ENCODE measurements at places on chromosomes 13 and 19.

- no peak for DNase-seq
Measured at GRCh38 chr13:47665043-47665442, 336.0 kb downstream of the SUCLA2 start.

DNA sequence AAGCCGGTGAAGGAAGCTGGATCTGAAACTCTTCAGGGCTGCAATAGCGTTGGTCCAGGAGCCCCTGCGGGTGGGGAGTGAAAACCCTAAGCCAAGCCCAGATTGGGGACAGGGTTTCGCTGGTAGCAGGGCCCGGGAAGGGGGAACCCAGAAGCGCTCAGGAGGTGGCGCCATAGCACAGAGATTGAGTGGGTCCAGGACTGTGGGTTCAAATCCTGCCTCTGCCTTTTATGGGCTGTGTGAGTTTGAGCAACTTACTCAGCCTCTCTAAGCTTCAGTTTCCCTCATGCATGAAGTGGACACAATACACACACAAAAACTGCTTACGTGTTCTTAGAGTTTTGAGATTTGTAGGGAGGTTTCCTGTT, 8.3 kb upstream of the SYCN start:
- no peak for DNase-seq

DNA sequence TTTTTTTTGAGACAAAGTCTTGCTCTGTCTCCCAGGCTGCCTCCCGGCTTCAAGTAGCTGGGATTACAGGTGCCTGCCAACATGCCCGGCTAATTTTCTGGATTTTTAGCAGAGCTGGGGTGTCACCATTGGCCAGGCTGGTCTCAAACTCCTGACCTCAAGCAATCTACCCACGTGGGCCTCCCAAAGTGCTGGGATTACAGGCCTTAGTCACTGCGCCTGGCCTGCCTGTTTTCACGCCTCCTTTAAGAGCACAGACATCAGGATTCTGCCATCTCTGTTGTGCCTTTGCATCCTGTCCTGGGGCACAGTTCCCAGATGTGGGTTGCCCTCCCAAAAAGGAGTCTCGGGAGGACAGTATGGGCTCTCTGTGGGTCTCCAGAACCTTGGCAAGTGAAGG, 2.5 kb upstream of the PRAM1 start:
- no peak for DNase-seq

DNA sequence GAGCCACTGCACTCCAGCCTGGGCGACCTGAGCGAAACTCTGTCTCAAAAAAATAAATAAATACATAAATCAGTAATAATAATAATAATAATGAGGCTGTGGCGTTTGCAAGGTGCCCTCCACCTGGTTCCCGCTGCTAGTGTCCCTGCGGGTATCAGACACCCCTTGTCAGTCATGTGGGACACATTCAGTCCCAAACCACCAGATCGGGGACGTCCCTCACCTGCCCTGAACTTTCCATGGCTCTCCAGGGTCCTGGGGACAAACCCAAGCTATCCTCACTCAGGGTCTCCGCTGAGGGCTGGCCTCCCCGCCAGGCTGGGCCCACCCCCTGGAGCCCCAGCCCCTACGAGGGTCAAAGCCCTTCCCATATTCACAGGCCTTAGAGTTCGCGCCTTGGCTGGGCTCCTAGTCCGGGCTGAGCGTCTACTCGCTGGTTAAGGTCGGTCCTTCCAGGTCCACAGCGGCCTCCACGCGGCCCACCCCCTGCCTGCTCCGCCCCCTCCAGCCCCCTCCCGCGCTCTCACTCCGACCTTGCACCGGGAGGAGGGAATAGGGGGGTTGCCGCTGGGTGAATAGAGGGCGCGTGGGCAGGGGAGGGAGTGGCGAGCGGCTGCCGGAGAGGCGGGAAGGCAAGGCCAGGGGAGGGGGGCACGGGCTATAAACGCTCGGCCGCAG, 349 bp upstream of the KISS1R start:
- DNase-seq, result no peak

DNA sequence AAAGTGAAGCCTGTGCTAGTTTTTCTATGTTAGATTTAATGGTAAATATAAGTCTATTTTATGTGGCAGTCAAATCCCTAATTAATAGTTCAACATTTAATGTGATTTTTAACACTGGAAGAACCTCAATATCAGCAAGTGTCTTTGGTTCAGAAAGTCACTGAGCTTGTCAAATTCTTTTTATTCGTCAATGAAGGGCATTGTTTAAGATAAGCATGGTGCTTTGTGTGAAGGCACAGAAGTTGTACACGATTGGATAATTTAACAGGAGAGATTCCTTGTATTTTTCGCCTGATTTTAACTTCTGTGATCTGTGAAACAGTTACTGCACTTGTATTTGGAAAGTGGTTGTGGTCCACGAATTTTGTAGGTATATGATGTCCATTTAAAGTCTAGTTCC, 30.2 kb upstream of the RB1 start:
- DNase-seq, result no peak

- DNase-seq, result no peak
Measured at GRCh38 chr13:20431080-20431479, 94.6 kb downstream of the CRYL1 start.

DNA sequence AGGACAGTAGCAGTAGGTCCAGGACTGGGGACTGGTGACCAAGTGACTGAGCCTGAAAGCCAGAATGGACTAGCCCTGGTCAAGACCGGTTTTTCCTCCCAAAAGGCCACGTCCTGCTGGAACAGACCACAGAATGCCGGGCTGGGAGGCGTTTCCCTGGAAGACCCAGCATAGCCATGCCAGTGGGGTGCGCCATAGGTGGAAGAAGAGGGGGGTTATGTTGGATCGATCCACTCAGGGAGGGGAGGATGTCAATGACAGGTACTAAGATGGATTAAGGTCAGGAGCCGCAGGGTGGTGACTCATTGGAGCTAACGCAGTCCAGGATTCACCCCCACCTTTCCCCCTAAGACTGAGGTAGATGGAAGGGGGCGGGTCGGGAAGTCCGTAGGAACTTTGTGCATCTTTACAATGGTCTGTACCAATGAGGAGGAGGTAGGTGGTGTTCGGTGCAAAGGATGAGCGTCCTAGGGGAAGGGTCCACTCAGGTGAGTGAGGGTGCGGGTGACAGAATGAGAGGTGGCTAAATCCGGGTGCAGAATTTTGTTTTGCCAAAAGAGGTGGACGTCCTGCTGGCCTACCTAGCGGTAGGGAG, 21.0 kb downstream of the VASP start:
- no peak for DNase-seq

- no peak for DNase-seq
Measured at GRCh38 chr19:695352-695949, at the start of gene PRSS57. PRSS57 (minus strand) TSS chr19:695452; CDS start chr19:695430, 22 bp downstream.

- DNase-seq, result no peak
Measured at GRCh38 chr19:4369888-4370260, 26.5 kb downstream of the MPND start.

DNA sequence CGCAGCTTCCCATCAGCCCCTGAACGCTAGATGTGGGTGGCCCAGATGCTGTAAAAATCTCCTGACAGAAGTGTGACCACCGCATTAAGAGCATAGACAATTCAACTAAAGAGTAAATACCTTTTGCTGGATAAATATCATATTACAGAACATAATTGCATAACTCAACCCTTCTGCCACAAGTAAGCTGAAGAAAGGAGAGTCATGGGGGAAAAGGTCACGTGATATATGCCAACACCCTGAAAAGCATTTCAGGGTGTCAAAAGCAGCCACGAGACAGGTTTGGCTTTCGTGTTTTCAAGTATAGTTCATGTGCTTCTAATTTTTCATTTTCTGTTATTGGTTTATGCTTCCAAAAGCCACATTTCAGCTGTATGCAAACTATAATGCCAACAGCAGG, 71.3 kb downstream of the LHFPL6 start:
- peak; percentile 3 for DNase-seq

- DNase-seq, result no peak
Measured at GRCh38 chr13:76846363-76846762, 39.8 kb downstream of the KCTD12 start.

- no peak for DNase-seq
Measured at GRCh38 chr13:97338571-97338970, 95.4 kb upstream of the RAP2A start.

- no peak for DNase-seq
Measured at GRCh38 chr19:55592391-55593090, 6.8 kb downstream of the FIZ1 start.

DNA sequence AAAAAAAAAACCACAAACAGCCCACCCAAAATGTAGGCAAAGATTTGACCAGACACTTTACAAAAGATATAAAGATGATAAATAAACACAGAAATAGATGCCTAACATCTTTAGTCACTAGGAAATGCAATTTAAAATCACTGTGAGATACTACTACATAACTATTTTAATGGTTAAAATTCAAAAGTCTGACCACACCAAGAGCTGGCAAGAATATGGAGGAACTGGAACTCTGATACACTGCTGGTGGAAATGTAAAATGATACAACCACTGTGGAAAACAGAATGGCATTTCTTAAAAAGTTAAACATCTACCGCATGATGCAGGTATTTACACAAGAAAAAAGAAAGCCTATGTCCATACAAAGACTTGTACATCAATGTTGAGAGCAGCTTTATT, 26.8 kb downstream of the VWA8 start:
- no peak for DNase-seq

DNA sequence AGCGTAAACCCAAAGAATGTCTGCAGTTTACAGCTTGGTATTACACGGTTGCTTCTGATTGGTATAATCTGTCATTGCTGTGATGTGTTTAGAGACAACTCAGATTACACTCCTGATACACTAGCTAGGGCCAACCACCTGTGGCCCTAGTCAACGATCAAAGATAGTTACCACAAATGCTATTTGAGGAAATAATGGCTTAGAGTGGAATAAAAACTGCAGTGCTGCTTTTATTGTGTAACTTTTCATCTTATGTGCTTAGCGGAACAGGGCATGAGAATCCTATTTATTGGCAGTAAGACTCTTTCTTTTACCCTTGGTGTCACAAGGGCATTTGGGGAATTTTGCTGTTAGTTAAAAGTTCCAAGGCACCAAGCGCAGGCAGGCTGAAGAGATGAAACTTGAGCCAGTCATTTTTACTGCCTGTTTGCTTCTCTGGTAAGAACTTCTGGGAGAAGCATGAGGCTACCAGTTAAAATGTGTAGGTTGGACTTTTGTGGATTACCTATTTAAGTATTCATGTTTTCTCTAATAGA, 363.3 kb downstream of the KCNRG start:
- DNase-seq, result no peak

GRCh38 chr19:37997911-37998344, 90.9 kb downstream of the SIPA1L3 start:
- DNase-seq, result no peak

DNA sequence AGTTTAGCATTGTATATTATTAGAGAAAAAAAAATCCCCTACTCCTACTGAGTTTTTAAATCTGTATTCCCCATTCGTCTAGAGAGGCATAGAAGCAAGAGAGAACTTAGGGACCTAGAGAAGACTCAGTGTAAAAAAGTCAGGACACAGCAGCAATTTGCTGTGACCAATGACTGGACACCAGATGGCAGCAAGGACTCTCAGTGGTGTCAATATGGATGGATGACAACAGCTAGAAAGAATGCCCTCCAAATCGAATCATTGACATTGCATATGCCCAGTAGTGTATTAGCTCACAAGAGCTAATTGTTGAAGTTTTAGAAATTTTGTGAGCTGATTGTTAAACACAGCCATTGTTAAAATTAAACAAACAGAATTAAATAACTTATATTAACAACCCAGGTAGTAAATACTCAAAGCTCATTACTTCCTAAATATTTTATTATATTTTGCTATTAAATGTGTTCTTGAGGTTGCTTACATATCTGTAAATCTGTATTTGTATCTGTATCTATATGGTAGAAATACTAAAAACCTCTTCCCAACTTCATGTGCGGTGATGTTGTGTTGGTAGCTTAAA, 43.9 kb downstream of the SIAH3 start:
- DNase-seq, result peak; percentile 23

DNA sequence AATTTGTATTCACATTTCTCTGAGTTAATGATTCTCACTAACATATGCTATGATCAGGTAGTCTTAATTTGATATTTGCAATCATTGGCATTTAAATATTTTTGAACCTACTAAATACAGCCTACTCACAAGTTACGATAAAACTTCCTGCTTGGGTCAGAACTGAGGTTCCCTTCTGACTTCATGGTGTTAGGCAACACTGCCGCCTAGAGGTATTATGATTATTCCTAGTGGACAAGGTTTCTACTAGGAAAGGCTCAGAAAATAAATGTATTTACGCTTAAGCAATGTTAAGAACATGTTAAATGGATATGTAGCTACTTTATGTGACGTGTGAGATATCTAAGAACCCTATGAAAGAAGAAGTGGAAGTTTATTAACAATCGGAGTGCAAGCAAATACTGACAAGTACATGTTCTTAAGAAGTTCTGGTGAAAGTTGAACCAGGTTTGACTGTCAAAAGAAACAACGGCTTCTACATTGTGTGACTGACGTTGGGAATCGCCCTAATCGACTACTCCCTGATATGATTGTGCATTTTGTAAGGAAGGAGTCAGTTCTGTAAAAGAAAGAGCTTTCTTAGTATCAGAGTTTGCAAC, 1395.8 kb downstream of the SLITRK5 start:
- peak; percentile 6 for DNase-seq

GRCh38 chr13:78586706-78587105, 16.6 kb downstream of the POU4F1 start:
- no peak for DNase-seq

DNA sequence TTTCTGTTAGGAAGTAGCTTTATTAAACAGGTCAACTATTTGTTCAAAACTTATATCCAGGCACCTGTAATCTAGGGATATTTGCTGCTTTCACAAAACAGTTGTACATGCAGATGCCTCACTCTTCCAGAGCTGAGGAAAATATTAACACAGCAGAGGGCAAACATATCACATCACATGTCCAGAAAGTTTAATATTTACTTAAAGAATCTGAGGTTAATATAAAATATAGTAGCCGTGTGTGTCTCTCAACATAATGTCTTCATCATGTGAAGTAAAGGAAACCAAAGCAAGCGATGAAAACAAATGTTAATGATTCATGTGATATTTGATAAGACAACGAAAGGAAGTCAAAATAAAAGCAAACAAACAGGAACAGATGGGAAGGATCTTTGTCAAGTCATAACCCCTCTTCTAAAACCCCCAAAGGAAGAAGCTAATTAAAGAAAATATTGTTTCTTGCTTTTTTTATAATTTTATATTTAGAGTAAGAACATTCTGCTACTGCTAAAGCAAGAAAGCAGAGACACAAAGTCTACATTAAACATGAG, 418.8 kb downstream of the DACH1 start:
- DNase-seq, result no peak

- no peak for DNase-seq
Measured at GRCh38 chr19:28727480-28728159, 485.3 kb downstream of the UQCRFS1 start.

DNA sequence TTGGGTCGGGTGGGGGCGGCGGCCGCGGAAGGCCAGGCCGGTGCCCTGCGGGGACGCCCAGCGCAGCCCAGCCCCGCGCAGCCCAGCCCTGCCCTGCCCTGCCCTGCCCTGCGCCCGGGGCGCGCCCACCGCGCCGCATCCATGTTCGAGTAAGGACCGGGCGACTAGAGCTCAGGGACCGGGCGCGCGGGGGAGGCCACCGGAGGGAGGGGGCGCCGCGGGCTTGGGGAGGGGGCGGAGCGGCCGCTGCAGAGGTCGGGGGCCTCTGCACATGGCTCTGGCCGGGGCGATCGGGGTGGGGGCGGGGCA, 169 bp downstream of the GRAMD1A start:
- no peak for DNase-seq

- DNase-seq, result no peak
Measured at GRCh38 chr19:1363599-1363998, 20.1 kb upstream of the NDUFS7 start.
